CD4-positive, alpha-beta T cell treated with Interleukin-12 subunit alpha and Interleukin-12 subunit beta, for 1 hour (primary cell): ENCODE measurements at places on chromosomes 5 and 9.

DNA sequence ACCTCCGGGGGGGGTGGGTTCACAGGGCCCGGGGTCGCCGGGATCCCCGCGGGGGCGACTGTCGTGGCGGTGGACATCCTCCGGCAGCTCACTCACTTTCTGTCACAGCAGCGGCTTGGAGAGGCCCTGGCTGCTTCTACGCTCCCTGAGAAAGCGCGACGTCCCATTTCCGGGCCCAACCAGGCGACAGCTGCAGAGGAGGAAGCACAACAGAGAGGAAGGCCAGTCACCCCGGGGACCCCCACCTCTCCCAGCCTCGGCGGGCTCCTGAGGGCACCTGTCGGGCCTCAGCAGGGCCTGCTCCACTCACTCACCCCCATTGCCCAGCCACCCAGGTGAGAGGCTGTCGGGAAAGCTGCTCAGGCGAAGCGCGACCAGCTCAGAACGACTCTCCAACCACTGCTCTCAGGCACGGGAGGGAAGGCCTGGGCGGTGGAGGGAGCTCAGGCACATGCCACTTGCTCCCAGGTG is 14.4 kb downstream of the BRD3 start:
- no peak for DNase-seq

GRCh38 chr9:71626395-71626794 is 141.9 kb downstream of the CEMIP2 start:
- no peak for DNase-seq

DNA sequence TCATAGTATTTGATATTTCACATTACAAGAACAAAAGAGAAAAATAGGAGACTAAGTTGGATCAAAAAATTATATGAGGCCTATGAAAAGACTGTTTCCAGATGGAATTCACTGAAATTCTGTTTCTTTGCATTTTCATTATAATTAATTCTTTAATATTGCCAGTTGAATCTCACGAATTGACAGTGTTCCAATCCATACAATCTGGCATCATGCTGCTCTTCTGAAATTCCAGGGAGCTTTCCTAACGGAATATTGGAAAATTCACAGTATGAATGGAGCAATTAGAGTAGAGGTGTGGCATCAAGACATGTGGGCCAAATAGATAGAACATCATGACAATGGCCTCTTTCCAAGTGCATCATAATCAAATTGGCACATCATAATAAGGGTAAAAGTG is 1178.9 kb upstream of the WWC1 start:
- DNase-seq, result no peak

GRCh38 chr9:95516734-95517558 is at the start of gene PTCH1:
TSS of gene PTCH1 (minus strand) at chr9:95516971.
- DNase-seq, result peak; percentile 34

DNA sequence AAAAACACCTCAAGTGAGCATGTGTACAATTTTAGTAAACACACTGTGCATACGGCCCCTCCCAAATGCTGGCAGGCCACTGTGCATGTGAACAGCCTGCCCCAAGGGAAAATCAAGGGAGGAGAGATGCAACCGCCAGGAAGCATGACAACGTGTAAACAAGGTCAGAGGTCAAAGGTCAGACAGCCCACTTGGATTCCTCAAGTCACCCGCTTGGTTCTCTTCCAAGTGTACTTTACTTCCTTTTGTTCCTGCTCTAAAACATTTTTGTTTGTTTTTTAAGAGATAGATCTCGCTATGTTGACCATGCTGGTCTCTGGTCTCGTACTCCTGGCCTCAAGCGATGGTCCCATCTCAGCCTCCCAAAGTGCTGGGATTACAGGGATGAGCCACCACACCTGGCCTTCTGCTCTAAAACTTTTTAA is 126.7 kb upstream of the SHB start:
- no peak for DNase-seq
